ENCODE measurements at places on chromosomes 5 and 9.

DNA sequence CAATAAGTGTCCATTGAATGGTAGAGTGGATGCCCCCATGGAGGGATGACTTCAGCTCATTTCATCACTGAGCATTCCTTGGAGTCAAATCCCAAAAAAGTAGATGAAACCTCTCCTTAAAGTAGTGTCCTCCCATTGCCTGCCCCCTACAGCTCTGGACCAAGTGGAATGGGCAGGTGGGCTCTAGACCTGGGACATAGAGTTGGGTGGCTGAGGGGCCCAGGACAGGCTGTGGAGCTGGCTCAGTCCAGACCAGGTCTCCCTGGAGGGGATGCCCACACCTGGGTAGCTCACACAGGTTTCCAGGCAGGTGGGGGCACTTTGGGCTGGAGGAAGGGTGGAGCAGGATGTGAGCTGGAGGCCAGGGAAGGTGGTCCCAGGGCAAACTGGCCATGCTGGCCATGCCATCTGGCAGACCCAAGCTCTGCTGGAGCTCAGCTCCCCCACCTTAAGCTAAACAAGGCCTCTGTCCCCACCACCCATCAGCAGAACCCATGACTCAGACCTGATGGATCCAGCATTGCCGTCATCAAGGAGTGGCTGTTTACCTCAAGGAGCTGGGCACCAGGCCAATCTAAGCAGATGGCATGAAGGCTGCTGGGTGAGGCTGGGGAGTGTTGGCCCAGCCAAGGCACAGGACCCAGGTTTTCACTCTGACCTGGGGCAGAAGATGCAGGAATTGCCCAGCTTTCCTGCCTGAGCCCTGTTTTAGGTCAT is 6.2 kb upstream of the SPINK4 start:
- DNase-seq, result no peak

DNA sequence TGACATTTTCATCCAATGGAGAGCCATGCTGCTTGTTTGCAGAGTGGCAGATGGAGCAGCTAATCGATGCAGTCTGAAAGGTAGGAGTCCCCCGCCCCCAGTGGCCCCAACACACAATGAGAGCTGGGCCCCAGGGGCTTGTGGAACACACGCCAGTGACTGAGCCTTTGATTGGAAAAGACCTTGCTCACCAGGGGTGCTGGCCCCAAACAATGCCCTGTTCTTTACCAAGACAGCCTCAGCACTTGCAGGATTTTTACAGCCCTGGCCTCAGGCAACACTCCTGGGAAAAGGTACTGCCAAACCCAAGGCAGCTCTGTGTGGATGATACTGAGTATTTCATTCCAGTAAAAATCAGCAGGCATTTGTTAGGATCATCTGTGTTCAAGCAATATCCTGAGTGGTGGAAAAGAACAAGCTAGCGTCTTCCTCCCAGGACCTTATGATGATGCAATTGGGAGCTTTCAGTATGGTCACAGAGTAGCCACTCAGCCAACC is 276.8 kb upstream of the CLINT1 start:
- peak; percentile 32 for DNase-seq

DNA sequence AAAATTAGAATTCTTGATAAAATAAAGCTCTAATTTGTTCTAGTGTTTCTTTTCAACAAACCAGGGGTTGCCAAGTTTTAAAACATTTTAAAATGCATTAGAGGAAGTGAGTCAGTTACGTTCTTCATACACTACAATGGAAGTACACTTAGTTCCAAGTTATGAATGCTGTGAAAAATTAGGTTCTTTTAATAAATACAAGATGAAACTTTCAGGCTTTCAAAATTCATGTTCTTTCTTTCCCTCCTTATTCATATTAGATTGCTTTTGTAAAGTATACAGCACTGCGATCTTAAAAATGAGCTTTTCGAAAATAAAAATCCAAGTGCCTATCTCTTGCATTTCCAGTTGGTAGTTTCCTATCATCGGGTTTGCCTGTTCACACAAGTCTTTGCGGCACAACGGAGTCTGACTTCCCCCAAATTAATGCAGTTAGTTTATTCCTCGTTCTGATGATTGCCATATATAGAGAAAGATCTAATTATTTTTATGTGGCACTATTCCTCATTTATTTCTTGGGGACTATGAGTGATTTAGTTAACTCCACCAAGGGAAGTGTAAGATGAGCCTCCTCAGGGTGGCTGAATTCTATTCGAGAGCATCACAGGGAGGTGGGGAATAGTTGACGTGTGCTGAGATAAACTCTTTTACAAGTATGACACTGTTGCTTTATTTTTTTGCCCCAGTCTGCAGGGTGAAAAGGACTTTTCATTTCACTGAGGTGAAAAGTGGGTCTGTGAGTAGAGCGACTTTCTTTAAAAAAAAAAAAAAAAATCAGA is 238.2 kb downstream of the CD180 start:
- DNase-seq, result no peak

- no peak for DNase-seq
Measured at GRCh38 chr5:122638581-122638980, 136.3 kb upstream of the SNX2 start.

DNA sequence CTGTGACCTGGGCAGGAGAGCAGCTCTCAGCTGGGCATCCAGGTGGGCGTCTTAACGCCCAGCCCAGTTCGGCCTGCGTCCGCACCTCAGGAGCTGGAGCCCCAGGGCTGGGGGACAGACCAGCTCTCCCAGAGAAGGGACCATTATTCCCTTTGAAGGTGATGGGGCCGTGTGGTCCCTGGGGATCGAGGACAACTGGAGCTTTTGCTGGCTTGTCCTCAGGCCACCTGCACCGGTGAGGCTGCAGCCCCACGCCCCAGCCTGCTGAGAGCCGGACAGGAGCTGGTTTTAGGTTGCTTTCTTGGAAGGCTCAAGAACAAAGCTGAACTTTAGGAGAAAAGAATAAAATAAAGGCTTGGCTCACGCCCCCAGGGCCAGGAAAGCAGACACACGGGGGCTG is 40.9 kb downstream of the NACC2 start:
- no peak for DNase-seq

- DNase-seq, result no peak
Measured at GRCh38 chr9:131950487-131950886, 129.2 kb downstream of the MED27 start.

GRCh38 chr5:1702318-1702717 is 97.3 kb downstream of the MRPL36 start:
- no peak for DNase-seq

DNA sequence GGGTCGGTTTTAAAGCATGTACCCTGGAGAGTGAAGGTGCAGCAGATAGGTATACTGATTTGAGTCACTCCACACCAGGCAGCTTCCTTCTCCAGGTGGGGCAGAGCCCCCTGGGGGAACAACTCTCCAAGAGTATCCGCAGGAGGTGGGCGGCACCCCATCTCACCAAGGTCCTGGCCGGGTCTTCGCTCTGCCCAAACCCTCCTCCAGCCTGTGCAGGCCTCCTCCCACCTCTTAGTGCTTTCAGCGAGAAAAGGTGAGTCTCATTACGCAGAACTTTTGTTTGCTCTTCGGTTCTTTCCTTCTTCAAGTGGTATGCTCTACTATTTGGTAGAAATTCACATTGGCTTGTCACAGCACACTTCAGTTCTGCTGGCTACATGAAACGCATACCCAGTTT is 13.7 kb downstream of the SPACA9 start:
- DNase-seq, result no peak

DNA sequence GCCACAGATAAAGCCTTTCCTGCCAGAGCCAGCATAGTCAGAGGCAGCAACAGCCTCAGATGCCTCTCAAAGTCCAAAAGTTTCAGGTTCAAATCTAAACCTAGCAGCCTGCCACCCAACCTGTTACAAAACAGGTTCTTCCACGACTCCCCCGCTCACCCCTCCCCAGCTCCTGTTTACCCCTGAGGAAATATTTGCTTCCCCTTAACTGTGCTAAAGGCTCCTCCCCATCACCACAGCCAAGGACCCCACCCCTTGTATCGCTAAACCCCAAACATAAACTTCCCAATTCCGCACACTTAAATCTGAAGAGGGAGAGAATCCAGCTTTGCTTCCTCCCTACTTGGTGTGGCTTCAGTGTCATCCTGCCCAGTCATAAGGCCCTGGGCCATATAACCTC is 15.4 kb upstream of the VDAC1 start:
- no peak for DNase-seq

DNA sequence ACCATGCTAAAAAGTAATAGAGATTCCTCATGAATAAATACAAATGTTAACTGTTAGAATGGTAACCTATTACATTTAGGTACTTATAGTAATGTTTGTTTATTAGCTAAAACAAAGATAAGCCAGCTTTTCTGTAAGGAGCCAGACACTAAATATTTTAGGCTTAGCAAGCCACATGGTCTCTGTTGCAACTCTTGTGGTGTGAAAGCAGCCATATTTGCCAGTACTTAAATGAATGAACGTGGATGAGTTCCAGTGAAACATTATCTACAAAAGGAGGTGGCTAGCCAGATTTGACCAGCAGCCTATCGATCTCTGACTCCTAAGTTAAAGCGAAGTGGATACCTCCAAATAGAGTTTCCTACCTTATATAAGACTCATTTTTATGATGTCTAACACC is 331.6 kb downstream of the CDH12 start:
- DNase-seq, result no peak

DNA sequence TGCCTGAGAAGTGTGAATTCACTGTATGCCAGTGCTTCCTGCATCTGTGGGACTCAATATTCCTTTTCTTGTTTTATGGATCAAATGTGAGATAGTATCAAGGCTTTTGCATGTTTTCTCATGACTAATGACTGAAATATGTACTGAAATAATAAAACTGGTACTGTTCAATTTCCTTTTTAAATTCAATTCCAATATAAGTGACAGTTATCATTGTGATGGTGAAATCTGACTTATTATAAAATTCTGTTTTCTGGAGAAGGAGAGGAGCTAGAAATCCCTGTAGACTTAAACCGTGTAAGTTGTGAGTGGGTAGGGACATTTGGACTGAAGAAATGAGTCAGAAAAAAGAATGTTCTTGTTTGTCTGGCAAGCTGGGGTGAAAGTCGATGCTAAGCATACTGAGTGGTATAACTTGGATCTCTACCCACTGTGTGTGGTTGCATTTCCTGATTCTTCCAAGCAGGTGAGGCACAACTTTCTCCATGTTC is 245.2 kb downstream of the EFNA5 start:
- DNase-seq, result no peak

- no peak for DNase-seq
Measured at GRCh38 chr5:159414021-159414420, 83.7 kb upstream of the IL12B start.

DNA sequence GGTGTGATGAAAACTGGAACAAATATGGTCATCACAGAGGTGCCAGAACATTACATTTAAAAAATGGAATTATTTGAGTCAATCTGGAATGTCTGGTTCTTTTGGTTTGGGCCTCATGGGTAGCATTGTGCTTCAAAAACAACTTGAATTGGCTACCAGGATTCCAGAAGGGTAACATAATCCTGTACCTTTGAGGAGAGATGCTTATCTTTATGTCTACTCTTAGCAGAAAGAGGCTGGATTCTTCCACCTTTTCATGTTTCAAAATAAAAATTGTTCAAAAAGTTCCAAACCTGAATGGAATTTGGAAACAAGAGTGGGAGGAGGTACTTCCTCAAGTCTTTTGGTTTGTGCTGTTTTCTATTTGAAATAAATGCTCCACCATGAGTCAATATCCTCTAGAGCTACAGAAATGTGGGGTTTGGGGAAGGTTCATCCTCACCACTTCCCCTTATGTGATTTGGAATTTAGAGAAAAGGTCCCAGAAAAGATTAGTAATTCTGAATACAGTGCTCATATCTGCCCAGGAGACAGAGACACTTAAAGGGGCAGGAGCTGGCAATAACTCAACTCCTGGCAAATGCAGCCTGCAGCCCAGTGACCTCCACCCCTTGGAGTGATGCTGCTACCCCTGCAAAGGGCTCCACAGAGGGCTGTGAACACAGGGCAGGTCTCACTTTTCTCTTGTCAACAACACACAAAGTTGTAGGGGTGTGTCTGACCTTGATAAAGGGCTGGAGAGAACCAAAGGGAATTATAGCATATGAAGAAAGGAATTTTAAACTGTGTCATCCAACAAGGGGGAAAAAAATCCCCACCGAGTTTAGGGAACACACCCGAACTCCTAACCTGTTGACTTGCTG is 272.8 kb downstream of the CWC27 start:
- DNase-seq, result no peak

DNA sequence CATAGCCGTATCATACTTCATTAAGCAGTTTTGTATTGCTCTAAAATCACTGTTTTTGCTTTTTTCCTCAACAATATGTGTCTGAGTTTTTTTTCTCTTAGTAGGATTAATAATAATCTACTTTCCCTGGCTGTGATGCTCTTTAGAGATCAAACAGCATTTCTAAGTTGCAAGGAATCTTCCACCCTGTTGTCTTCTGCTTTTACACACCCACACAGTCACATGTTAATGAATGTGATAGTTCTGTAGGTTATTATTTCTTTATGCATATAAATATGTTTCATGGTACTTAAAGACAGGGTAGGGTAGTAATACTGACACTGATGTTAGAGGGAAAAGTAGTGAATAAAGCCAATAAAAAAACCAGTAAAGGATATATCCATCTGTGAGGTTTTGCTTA is 29.3 kb downstream of the SLC44A1 start:
- no peak for DNase-seq

DNA sequence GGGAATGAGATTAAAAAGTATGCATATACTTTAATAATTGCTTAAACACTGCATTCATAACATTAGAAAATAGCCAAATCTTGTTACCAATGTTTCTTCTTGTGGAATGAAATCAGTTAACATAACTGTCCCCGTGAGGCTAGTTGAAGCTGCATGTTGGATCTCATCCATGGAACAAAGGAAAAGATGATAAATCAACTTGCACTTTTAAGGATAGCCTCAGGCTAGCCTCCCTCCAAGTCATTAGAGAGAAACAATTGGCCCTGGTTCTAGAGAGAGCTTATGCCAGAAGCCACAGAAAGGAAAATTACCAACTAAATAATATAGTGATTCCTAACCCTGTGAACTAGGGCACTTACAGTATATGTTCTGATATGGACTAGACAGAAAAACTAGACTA is 66.9 kb downstream of the GRIN3A start:
- no peak for DNase-seq

GRCh38 chr9:35996358-35996970 is 38.5 kb upstream of the OR2S2 start:
- DNase-seq, result no peak

GRCh38 chr5:172035049-172035448 is 28.6 kb upstream of the FBXW11 start:
- no peak for DNase-seq

DNA sequence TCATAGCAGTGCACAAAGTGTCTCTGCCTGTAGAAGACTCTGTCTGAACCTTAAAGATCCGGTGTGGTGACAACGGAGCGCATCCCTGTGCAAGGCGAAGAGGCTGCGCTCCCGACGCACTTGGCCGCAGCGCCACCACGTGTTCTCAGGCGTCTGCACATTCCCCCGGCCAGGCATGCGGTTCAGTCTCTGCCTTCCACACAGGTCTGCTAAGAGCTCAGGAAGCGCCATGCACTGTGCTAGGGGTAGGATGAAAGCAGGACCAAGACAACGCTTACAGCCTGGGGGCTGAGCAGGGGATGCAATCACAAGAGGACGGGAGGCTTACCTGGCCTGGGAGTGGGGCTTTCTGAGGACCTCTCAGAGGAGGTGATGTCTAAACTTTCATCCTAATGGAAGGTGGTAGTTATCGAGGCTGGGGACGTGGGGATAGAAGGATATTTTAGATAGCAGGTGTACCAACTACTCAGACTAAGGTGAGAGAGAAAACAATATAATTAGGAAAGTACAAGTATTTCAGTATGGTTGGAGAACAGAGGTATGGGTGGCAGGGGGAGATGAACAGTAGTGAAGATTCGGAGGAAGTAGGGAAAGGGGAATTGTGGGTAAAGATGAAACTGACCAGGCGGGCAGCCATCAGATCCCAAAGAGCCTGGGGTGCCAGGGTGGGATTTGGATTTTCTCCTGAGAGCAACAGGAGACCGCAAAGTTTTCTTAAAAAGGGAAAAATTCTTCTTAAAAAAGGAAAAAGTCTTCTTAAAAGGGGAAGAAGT is 13.3 kb downstream of the CAPSL start:
- no peak for DNase-seq

All from NCI-H1417 treated with DMSO at 0.1 percent for 48 hours (cell line).